ENCODE measurements at places on chromosomes 6 and 20.

GRCh38 chr20:59837623-59838394 lies 95.6 kb downstream of the SYCP2 start:
- DNase-seq = no peak

- no peak for DNase-seq
Measured at GRCh38 chr6:2909718-2910117, 6.6 kb upstream of the SERPINB9 start.

DNA sequence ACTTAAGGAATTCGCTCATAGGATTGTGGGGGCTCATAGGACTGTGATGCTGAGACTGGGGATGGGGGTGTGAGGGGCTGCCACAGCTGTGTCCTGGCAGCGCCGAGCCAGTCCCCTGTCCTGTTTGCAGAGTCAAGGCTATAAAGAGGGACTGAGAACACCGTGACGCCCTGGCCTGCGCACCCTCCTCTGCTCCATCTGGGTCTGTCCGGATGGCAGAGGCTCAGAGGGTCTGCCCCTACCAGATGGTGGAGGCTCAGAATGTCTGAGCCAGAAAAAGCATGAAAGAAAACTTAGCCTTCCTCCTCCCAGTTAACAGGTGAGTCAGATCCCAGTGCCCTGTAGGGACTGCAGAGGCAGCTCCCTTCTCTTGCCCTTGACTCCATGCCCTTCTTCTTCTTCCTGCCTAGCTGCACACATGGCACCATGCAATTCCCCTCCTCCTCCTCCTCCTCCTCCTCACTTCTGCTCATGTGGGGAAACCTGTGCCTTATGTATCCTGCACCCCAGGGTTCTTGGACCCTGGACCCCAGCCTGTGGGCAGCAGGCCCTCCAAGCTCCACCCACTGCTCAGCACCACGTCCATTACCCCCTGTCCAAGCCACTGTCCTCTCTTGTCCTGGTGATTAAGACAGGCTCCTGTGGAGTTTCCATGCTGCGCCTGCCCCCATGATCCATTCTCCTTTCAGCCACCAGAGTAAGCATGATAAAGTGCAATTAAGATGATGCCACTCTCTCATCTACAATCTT lies 410.0 kb upstream of the SULF2 start:
- DNase-seq = no peak

DNA sequence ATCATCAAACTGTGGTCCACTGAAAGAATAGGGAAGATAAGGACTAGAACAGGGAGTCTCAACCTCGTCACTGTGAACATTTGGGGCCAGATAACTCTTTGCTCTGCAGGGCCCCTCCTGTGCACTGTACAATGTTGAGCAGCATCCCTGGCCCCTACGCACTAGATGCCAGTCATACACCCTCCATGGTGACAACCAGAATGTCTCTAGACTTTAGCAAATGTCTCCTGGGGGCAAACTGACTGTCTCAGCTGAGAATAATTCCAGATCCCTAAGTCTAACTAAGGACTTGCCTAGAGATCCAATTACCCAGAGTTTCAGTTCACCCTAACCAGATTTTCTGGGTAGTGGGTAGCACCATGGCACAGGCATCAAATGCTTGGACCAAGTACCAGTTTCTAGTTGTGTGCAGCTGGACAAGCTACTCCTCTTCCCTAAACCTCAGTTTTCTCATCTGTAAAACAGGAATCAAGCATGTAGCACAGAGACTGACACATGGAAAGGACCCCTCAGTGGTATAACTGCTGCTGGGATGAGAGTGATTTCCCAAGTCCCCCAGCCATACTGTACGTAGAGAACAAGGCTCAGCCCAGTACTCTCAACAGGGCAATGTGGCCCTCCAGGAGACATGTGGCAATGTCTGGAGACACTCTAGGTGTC lies 87.0 kb upstream of the NFATC2 start:
- no peak for DNase-seq

DNA sequence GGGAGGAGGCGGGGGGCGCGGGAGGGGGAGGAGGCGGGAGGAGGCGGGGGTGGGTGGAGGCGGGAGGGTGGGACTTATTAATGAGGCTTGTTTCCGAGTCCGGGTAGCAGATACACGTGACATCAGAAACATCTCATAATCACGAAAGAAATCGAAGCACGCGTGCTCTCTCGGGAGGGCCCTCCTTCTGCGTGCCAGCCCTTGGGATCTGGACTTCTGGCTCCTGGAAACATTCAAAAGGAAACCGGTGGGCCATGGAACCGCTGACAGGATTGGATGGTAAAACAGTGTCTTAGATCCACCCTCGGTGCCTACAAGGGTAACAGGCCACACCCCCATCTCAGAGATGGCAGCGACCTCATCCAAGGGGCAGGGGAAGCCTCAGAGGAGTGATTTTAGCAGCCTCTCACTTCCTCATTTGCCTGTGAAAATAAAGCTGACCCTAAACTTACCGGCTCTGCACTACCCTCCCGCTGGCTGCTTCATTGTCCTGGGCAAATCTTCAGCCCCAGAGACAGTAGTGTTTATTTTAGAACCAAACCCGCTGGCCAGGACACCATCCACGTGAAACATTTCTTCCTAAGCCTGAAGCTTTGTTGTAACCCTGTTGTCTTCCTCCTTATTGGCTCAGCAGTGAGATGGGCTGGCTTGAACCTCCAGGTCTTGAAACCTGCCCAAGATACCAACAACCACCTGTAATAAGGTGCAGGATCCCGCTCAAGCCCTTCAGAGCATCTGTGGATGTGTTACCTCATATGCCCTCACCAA lies 97.5 kb downstream of the PSMG4 start:
- no peak for DNase-seq

DNA sequence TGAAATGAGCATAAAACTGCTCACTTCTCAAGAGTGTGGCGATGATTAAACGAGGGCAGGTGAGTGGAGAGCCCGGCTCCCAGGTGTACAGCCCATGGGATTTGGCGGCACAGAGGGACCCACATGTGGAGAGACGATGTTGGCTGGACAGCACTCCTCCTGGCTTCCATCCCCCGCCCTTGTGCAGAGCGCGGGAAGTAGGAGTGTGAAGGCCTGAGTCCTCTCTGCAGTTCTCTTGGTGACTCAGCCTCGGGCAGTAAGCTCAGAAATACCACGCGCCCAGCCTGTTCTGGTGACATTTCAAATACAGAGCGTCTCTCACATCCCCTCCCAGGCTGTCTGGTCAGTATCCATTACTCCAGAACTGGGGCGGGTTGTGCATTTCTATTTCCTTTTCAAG lies 94.2 kb upstream of the SRSF6 start:
- DNase-seq = no peak

DNA sequence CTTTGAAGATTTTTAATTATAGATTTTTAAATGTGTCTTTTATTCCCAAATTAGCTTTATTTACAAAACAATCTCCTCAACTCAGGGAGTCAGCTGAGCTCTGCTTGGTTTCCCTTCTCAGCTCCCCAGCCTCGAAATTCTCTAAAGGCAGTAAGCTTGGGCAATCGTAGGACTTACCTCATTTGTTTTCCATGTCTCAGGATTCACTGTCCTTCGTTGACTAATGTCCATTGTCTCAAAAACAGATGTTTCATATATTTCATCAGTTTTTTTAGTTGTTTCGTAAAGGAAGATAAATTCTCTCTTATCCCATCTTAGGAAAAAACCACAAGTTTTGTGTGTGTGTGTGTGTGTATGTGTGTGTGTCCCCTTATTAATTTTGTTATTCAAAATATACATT lies 102.2 kb upstream of the ADGRF1 start:
- no peak for DNase-seq

Measured in NCI-H460 (cell line).